Epithelial cell of proximal tubule (primary cell): ENCODE measurements at places on chromosomes 2 and 18.

- DNase-seq, result peak; percentile 63
Measured at GRCh38 chr2:9703085-9703678, 72.4 kb upstream of the YWHAQ start.

DNA sequence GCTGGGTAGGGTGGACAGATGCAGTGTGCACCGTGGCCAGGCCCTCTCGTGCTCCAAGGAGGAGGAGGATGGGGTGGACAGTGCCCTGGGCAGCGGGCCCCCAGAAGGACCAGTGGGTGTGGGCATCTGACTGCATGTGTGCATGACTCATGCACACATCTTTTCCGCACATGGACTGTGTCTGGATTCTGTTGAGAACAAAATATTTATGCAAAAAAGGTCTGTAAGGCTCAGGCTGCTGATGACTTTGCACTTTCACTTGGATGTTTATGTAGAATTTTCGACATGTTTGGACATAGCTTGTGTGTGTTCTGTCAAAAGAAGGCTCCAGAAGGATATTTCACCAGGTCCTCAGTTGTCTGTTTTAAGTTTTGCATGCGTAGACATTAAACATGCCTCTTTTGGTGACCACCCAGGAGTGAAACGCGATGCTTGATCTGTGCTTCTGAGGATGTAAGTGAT lies 45.6 kb downstream of the MTCL1 start:
- no peak for DNase-seq

DNA sequence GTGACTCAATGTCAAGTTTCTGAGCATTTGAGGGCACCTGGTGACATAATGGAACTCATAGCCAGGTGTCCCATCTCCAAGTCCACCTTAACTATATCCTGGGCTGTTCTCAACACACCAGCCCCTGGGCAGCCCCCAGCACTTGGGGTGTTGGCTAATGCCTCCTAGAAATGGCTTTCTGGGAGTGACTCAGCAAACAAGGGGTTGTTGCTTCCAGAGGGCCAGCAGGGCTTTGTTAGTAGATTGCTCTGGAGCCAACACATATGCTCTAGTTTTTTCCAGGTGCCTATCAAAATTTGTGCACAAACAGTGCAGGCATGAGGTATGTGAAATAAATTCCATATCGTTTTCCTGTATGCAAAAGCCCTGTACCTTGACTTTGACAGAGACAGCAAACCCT lies 448.4 kb downstream of the SLC4A3 start:
- DNase-seq, result no peak

DNA sequence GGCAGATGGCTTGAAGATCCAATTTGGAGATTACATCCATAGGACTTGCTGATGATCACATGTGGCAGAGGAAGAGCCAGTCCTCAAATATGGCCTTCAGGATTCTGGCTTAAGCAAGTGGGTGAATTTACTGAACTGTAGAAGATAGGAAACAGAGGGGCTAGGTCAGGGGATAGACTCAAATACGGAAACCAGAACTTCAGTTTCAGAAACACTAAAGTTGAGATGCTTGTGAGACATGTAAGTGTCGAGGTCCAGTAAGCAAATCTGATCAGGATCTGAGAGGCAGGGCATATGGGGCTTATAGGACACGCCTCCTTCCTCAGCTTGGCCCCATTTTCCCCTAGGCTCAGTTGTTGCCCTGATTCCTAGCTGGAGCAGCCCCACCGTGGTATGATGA lies 107.7 kb downstream of the LBH start:
- DNase-seq, result no peak

- no peak for DNase-seq
Measured at GRCh38 chr2:15546297-15547098, 14.6 kb downstream of the NBAS start.

DNA sequence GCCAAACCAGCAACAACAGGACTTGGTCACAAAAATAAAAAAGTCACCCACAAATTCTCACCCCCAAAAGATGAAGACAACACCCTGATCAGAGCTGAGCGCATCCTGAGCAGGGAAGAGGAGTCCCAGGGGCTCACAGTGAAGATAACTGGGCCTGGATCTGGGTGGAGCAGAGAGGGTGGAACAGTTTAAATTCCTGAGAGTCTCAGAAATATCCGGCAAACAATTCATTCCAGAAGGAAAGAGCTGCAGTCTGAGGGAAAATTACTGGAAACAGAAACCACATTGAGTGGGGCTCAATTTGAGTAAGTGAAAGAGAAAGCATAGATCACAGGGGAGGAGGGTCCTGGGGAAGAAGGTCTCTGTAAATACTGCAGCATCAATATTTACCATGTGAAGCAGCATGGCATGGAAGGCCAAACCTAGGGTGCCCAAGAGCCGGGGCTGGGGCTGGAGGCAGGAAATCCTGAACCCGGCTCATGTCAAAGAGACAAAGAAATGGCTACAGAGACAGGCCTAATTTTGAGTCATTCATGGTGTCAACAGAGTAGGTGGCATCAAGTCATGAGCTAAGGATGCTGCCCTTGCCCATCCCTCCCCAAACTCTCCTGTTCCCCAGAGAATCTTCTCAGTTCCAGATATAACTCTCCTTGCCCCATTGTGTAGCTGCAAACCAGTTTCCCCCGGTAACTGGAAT lies 61.4 kb upstream of the ZBTB7C start:
- DNase-seq, result no peak

DNA sequence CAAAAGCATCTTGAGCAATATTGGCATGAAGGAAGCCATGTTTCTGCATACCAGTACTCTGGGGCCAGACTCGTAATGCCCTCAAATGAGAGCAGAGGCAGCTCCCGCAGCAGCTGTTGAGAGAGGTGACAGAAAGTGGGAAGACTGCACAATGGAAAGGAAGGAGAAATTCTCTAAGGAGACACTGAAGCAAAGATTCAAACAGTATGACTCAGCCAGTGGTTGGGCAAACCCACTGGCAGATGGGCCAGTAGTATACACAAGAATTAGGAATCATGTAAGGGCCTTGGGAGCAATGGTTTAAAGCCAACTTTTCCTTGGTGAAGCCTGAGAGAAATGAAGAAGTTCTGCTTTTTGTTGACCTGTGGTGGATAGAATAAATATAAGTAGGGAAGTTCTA lies 2092.7 kb upstream of the PIK3C3 start:
- no peak for DNase-seq

DNA sequence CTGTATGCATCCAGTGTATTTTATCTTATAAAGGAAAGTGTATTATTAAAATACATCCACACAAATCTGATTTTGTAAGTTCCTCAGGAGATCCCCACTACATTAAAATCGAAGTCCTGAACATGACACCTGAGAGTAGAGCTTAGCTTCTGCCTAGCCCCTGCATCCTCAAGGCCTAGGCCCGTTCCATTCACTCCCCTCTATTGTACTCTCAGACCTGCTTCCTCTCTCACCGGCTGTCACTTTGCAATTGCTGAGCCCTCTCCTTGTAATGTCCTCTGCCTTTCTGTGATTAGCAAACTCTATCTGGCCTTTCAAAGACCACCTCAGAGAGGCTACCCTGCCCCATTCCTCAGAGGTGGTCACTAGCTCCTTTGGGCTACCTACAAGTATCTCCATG lies 160.8 kb downstream of the FTCDNL1 start:
- DNase-seq, result no peak

DNA sequence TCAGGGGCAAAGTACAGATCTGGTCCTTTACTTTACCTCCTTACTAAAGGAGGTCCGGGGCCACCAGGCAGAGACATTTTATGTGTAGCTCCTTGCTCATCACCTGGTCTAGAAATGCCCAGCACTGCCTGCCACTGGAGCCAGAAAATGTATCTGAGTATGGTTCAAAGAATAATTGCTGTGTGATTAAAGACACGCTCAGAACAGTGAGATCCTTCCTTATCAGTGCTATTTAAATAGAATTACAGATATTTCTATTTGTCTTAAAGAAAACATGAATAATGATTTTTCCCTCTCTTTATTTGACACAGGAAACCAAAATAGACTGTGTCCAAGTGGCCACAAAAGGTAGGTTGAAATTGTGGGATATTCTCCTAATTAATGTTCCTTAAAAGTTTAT lies 494.8 kb upstream of the RAB12 start:
- DNase-seq, result no peak

DNA sequence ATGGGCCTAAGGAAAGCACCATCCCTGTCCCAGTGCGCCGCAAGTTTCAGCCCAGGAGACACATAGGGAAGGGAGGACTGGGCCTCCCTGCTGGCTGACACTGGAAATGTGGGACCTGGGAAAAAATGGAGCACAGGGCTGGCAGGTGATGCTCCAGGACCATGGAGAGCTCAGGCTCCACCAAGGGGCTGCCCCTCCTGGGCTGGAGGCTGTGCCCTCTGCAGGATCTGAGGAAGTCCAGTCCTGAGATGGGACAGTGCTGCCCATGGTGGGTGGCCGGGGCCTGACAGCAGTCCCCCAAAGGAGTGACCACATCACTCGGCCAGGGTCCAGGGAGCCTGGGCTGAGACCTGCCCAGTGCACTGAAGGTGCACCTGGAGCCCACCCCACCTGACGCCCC lies 108.6 kb upstream of the TEKT4 start:
- no peak for DNase-seq

DNA sequence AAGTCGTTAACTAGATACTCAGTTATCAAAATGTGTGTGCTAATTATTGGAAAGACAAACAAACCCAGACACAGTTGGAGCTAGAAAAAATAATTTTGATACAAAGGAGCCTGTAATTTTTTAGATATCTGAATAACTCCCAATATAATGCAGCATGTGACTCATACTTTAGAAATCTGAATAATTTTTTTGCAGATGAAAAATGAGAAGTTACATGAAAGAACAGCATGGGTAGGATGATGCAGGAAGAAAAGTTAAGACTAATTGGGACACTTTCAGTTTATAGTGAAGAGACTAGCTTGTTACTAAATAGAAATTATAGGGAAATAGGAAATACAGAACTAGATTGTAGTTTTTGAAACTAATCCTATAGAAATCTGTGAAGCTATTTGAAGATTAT lies 945.8 kb downstream of the CBLN2 start:
- no peak for DNase-seq

DNA sequence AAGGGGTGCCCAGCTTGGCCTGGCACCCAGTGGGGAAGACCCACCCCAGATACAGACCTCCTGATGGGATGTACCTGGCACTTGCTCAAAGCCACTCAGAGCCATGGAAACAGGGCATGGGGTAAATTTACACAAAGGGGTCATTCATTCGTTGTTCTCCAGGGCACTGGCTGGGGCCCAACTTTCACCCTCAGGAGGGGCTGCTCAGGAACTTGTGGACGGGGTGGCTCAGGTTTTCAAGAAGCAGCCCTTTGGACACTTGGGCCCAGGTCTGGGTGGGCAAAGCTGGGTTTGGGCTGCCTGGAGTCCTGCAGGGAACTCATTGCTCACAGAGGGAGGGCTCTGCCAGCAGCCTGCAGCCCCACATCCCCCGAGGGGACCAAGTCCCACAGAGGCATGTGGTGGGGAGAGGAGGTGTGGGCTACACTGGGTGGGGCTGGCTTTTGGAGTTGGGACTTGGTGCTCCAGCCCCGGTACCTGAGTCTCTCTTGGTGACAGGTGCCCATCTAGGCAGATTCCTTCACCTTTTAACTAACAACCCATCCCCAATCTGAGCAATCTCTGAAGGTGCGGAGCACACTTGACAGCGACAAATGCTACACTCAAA lies 172.3 kb downstream of the CELF4 start:
- no peak for DNase-seq

DNA sequence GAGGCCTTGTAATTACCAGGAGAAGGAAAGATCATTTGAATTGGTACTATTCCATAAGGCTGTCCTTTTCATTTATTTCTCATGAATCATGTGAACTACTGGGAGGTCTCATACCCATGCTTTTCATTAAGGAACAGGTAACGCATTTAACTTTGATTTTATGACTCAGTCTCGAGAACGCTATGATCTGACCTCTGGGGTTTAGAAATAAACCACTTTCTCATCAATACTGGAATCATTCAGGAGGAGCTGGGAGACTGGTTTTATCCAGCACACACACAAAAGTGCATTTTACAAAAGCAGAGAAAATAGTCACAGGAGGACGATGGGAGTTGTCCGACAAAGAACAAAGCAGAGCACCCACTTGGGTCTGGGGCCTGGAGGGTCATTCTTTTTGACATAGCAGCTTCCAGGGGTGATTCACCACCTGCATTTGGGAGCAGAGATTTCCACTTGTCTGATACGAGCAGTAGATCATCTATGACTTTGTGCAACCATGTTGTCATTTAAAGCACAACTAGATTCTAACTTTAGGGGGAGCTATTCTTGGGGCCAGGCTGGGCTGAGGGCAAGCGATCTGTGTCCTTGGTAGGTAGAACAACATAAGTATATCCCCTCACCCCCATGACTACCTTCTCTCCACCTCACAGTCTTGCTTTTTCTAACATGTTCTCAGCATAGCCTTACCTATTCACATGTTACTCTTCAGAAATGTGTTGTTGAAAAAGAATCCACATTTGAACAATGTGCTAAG lies 95.9 kb upstream of the SCG2 start:
- DNase-seq, result peak; percentile 40
